ENCODE measurements at places on chromosomes 5 and 9.

GRCh38 chr9:94173632-94174031 is 85.5 kb upstream of the ZNF169 start:
- DNase-seq = no peak

- no peak for DNase-seq
Observed at GRCh38 chr5:395921-396530, 47.0 kb upstream of the EXOC3 start.

GRCh38 chr5:127887282-127887681 is 184.1 kb downstream of the CCDC192 start:
- DNase-seq = no peak

GRCh38 chr9:108374626-108375025 is 481.2 kb downstream of the ACTL7B start:
- no peak for DNase-seq

GRCh38 chr9:94980947-94981722 is 254.6 kb downstream of the AOPEP start:
- peak; percentile 43 for DNase-seq

GRCh38 chr5:148374690-148375360 is 8.9 kb upstream of the FBXO38 start:
- peak; percentile 31 for DNase-seq

- DNase-seq = no peak
Observed at GRCh38 chr5:145637396-145637795, 197.7 kb downstream of the PRELID2 start.

GRCh38 chr5:10695055-10695649 is 65.9 kb downstream of the DAP start:
- peak; percentile 69 for DNase-seq

GRCh38 chr9:1047591-1048230 is 2.4 kb upstream of the DMRT2 start:
- DNase-seq = peak; percentile 55

DNA sequence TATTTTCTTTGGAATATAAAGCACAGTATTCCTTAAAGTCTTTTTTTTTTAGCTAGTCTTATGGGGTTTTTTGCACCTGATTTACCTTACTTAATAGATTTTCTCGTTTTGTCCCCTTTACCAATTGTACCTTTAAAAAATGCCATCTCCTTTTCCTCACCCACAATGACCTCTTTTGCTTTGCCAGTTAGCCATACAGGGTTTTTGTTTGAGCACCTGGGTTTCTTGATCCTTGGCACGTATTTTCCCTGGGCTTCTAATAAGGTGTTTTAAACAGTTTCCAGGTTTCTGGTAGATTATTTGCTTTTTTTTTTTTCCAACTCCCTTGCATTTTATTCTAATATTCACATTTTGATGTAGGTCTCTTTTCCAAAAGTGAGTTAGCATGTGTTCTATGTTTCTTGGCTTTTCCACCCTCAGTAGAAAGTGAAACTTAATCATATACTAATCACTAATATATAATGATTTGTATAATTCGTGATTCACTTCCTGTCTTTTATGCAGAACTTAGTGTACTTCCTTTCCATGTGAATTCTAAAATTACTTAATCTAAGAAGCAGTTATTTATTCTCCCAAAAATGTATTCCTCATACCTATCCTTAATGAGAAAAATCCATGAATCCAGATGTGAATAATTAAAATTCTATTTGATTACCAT is 673.9 kb upstream of the RGMB start:
- DNase-seq = no peak

Data from nephron progenitor cell (in vitro differentiated cells).